Mucosa of gallbladder (tissue), 1 donor: ENCODE measurements at places on chromosomes 5 and 9. TPM values are rescaled to one million over a fixed set of nuclear protein-coding genes. Genes with fewer than 3 reads are reported as not detected.

DNA sequence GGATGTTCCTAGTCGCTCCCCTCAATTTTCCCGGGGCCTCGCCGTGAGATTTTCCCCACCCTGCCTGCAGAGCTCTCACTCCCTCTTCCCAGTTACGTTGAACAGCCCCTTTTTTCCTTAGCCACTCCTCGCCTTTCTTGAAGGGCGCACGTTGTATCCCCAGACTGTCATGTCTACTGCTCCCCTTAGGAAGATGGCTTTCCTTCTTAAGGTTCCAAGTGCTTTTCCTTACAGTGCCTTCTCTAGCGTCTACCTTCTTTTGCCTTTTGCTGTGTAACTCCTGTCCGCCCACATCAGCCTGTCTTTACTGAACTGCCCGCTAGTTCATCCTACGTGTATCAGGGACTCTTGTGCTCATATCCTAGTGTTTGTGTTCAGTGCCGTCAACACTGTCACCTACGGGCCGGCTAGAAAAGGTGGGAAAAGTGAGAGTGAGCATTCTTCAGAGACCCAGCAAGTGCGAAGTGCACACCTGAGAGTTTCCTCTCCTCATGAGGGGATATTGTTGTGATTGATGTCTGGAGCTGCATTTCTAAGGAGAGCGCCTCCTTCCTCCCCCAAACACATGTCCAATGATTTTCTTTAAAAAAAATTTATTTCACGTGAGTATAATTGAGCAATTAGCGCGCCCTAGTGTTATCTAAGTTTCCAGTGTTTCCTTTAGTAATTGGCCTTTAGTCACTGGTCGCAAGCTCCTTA is 764 bp downstream of the CAMLG start:
- DNase-seq, result peak; percentile 16

DNA sequence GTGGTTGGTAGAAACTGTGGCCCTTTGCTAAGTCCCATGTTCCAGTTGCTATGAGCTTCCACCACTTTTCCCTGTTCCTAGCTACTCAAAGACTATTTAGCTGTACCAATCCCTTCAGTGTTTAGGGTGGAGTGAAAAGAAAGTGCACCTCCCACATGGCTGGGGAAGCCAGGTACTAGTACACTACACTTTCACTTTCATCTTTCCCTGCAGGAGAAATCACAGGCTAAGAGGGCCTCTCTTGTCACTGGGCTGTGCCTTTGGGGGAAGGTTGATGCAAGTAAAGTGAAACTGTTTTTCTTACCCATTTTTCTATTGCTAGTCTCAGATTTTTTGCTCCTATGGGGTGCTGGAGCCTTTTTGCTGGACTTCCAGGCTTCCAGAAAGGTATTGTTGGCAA is 33.5 kb upstream of the CKS2 start:
- no peak for DNase-seq

DNA sequence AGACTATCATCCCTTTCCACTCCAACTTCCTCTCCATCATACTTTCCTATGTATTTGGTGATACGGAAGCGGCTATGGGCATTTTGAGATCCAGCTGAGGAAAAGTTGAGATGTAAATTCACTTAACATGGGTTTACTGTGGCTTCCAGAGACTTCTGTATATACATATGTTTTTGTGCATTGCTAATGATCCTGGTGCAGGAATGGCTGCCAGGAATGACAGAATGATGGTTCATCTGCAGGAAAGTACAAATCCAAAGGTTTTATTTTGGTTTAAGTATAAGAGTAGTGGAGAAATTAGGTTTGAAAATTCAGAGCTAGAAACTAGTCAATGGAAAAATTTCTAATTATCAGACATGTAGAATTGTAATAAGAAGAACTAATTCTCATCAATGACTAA is 95.0 kb upstream of the PAM start:
- DNase-seq, result no peak

- no peak for DNase-seq
Observed at GRCh38 chr5:67053229-67053628, 143.4 kb downstream of the CD180 start.

DNA sequence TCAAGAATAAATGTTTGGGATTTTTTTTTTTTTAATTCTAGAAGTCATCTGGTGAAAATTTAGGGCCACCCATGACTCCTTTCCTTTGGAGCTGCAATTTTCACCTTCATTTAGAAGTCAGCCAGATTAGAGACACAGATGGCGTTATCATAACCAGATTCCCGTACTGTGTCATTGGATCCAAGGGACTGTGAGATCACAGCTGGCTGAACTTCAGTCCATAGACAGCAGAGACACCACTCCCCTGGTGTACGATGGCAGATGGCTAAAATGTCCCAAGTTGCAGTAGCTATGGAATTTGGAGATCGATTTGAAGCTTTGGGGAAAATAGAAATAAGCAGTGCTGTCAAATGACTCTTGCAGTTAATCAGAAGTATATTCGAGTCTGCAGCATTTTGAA is 216.3 kb downstream of the RFK start:
- DNase-seq, result no peak

DNA sequence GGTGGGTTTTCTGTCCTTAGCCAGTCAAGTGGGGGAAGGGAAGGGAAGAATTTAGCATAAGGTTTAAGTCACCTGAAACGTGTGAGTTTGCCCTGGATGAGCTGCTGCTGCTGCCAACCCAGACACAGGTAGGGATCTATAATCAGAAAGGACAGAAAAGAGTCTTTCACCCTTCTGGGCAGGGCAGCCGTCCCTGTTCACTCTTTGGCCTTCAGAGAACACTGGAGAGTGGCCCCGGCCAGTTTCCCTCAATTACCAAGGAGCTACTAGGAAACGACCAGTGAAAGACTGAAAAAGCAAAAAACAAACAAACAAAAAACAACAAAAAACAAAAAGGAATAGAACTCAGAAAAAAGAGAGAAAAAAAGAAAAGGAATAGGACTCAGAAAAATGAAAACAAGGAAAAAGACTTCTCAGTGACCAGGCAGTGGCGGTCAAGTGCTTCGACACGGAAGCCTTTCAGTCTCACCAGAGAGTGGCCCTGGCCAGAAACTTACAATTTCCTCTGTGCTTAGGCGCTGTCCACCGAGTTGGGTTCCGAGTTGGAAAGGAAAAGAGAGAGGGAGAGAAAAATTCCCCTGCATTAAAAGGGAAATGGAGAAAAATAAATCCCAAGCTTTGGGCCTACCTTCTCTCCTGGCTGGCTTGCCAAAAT is 2.5 kb upstream of the GM2A start:
- no peak for DNase-seq

DNA sequence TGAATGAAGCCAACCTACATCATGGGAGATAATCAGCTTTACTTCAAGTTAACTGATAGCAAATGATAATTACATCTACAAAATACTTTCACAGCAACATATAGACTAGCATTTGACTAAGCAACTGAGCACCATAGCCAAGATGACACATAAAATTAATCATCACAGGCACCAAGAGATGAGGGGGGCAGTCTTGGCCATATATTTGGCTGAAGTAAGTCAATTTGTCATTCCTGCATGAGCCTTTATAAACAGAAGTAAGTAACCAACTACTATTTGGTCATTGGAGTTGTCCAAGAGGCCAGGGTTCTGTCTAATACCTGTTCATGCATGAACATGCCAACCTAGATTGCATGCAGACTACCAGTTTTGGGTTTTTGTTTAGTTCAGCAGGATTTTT is 53.6 kb downstream of the PDCD1LG2 start:
- no peak for DNase-seq

- DNase-seq, result no peak
Observed at GRCh38 chr9:115057559-115057958, 60.4 kb downstream of the TNC start.

- no peak for DNase-seq
Observed at GRCh38 chr5:111511831-111512374, 432 bp downstream of the STARD4 start.

DNA sequence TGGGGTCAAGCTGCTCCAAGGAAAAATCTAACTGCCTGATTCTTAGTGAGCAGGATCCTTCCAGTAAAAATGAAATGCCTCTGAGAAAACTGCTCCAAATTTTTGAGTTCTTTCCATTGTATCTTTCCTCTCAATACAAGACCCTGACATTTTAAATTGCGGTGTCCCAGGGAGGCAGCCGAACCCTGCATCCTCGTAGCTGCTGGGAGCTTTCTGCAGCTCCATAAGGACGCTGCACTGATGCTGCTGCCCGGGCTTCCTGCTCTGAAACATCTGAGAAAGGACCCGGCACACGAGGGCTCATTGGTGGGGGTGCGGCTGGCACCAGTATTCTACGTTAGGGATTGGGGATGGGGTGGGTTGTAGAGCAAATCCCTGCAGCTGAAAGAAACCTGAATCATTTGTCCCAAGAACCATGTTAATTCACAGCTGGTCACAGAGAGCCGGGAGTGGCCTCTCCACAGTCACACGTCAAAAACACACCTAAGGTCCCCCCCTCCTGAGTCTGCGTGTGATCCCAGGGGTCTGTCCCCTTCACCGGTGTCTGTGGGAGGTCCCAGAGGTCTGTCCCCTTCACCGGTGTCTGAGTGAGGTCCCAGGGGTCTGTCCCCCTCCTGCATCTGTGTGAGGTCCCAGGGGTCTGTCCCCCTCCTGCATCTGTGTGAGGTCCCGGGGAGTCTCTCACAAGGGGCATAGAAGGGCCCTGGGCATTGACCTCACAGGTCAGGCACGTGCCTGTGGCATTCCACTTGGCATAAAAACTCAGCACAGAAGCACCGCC is 63.4 kb upstream of the ZNF354B start:
- no peak for DNase-seq

GRCh38 chr5:107548477-107548876 is 122.3 kb downstream of the EFNA5 start:
- no peak for DNase-seq

- DNase-seq, result no peak
Observed at GRCh38 chr5:57804007-57804444, 321.4 kb upstream of the ACTBL2 start.

DNA sequence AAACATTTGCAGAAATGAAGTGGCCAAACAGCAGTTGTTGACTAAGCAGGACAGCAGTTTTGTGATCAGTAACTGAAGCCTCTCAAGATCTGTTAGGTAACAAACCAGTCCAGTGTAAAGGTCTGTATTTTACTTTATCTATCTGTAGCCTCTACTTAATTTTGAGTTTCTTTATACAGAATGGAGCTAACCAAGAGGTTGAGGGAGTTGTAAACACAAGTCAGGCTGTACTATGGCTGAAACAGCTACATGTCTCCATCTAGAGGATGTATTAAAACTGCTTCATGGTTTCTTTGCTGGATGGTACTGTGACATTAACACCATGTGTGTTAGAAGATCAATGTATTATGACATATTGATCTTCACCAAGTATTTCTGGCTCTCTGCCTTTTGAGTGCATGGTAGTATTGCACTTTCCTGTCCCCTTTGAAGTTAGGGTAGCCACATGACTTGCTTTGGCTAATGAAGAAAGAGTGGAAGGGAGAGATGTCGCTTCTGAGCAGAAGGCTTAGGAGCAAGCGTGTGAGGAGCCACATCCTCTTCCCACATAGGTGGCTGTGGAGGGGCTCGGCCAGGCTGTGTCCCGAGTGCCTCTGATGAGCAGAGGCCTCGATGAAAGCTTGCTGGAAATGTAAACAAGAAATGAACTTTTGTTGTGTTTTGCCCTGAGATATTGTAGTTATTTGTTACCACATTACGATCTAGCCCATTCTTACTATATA is 105.6 kb upstream of the PCA3 start:
- no peak for DNase-seq

- DNase-seq, result no peak
Observed at GRCh38 chr5:87147441-87147840, 120.2 kb upstream of the RASA1 start.

GRCh38 chr9:2469681-2470221 is 151.8 kb upstream of the VLDLR start:
- peak; percentile 13 for DNase-seq

- DNase-seq, result no peak
Observed at GRCh38 chr9:125774106-125774505, 26.9 kb downstream of the PBX3 start.

GRCh38 chr9:82706786-82707185 is 356.2 kb downstream of the RASEF start:
- DNase-seq, result no peak

GRCh38 chr5:173688703-173689102 is 72.3 kb upstream of the BOD1 start:
- no peak for DNase-seq

- no peak for DNase-seq
Observed at GRCh38 chr5:179190851-179191505, 130.8 kb downstream of the ZNF354C start.

- no peak for DNase-seq
Observed at GRCh38 chr5:135012033-135012588, 21.9 kb downstream of the PITX1 start.

DNA sequence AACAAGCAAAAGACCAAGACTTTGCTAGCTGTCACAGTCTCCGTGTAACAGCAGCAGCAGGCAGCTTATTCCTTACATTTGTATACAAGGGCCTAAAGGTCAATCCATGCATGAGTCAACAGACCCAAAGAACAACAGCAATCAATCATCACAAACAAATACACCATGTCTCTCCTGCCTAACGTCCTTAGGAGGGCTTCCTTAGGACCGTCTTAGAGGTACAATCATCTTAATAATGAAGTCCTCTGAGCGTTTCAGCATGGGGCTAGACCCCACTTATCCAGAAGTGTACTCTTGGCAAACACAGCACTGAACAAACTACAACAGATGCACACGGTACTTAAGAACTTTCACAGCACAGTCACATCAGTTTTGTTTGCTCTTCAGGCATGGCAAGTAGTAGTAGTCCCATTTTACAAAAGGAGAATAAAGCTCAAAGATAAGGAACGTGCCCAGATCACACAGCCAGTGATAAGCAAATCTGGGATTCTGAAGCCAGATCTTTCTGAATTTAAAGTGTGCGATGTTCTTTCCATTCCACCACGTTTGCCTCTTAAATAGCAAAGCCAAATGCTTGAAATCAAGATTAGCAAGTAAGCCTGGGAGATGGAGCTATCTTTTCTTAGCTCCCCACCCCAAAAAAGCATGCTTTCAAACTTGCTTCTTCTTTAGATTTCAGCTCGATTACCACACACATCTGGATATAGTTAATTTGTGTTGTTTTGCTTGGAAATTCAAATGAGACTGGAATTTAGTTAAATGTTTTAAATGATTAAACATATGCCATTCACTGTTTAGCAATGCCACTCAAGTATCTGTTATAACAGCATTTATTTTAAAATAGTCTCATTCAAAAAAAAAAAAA is 24.2 kb downstream of the PSMB7 start:
- DNase-seq, result no peak

- no peak for DNase-seq
Observed at GRCh38 chr5:15620501-15620900, 120.5 kb downstream of the FBXL7 start.

- no peak for DNase-seq
Observed at GRCh38 chr5:133749331-133749985, 137.1 kb upstream of the FSTL4 start.

C5orf46 gene
- total RNA-seq, result not detected

ZBTB6 gene
- total RNA-seq, result 7.2 TPM

FLT4 gene
- total RNA-seq, result 11.1 TPM

ELOVL7 gene
- total RNA-seq, result 66.8 TPM

ZBTB34 gene
- total RNA-seq, result 9.8 TPM

TMEM171 gene
- total RNA-seq, result 1.6 TPM

PJA2 gene
- total RNA-seq, result 89.6 TPM

PCDHA11 gene
- total RNA-seq, result 2.9 TPM

INSL6 gene
- not detected for total RNA-seq

GDF9 gene
- total RNA-seq, result 0.09 TPM

ARHGEF37 gene
- total RNA-seq, result 32.8 TPM
